Right hindlimb (tissue), 1 donor: ENCODE measurements at places on chromosomes 3 and 15.

DNA sequence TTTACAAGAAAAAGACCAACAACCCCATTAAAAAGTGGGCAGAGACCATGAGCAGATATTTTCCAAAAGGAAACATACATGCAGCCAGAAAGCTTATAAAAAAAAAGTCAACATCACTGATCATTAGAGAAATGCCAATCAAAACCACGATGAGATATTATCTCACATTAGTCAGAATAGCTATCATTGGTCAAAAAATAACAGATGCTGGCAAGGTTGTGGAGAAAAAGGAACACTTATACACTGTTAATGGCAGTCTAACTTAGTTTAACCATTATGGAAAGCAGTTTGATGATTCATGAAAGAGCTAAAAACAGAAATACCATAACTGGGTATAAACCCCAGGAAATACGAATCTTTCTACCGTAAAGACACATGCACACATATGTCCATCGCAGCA lies 76.3 kb downstream of the SUCNR1 start:
- DNase-seq, result no peak

DNA sequence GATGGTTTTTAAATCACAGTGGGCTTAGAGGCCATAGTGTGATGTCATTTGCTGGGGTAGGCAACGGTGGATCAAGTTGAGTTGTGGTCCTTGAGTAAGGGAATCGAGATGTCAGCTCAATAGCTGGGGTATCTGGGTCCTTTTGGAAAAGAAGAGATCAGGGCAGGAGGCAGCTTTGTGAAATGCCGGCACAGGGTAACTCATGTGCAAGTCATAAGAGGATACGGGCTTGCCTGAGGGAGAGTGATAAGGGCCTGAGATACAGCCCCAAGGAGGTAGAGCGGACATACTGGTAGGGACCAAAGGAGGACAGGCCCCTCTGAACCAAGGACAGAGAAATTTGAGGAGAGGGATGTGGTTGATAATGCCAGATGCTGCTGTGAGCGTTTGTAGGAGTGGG lies 4.2 kb upstream of the FAM131A start:
- DNase-seq, result no peak

DNA sequence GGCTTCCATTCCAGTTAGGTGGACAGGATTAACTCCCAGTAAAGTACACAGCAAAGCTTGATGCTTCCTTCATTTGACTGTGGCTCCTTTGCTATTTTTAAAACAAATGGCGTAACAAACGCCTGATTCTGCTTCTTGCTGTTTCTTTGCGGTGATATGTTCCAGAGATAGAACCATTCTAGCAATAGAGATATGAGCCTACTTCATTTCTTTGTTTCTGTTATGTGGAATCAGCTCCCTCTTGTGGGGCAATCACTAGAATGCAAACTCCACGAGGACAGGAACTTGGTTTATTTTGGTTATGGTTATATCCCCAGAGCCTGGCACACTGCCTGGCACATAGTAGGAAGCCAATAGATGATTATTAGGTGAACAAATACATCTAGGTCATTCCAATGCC lies 122.6 kb upstream of the SLC6A11 start:
- no peak for DNase-seq

DNA sequence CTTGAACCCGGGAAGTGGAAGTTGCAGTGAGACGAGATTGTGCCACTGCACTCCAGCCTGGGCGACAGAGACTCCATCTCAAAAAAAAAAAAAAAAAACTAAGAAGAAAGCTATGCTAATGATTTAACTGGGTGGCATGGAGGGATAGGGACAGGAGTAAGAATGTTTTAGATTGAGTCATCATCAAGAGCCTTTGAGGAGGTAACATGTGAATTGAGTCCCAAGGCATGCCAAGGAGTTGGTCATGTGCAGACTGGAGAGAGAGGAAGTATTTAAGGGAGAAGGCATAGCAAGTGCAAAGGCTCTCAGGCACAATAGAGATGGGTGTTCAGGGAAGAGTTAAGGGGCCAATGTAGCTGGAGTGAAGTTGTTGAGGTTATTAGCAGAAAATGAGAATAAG lies 9.1 kb downstream of the BNC1 start:
- DNase-seq, result no peak

- DNase-seq, result no peak
Observed at GRCh38 chr3:31876331-31876730, 104.7 kb downstream of the OSBPL10 start.

DNA sequence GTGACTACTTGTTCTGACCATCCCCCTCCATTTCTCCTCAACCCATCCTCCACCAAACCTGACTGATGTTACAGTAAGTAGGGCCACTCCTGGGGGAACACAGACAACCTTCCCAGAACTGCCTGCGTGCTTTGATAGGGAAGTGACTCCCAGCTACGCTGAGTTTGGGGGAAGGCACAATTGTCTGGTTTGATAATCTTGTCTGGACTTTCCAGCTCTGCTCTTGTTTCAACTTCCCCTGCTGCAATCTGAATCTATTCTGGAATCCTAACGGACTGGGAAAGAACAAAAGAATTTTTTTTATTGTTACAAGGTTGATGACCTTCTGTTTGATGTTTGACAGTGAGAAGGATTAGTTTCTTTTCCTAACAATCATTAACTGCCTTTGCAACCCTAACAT lies 895.6 kb downstream of the ROBO1 start:
- DNase-seq, result peak; percentile 30

DNA sequence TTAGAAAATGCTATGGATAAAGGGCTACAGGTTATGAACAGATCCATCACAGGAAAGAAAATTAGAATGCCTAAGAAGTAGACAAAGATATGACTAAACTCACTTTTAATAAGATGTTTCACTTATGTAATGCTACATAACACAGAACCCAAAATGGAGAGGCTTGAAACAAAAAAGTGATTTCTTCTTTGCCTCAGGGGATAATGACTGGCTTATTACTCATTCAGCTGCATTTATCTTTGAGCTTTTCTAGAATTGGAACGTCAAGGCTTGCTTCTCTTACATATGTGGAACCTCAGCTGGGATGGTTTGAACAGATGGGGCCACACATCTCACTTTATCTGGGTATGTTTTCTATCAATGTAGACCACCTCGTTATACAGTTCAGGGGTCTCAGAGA lies 120.6 kb upstream of the EPHA3 start:
- no peak for DNase-seq

- DNase-seq, result no peak
Observed at GRCh38 chr3:108088697-108089096, 2.1 kb downstream of the CD47 start.

GRCh38 chr3:194547042-194547441 lies 60.2 kb upstream of the ATP13A3 start:
- DNase-seq, result no peak

GRCh38 chr15:28913171-28913765 lies 27.5 kb downstream of the APBA2 start:
- DNase-seq, result no peak

DNA sequence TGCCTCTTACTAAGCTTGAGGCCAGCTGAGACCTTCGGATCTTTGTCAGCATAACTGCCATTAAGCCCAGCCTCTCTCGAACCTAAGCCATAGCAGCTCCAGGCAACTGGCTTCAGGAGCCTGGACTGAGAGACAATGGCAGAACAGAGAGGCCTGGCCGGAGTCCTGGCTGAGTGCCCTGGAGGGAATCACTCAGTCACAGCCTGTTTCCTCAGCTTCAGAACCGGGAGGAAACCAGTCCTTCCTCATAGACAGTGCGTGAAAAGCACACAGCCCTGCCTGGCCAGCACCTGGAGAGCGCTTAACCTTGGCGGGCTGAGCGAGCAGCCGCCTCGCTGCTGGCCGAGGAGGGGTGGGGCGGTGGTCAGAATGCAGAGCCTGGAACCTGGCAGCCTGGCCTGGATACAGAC lies 21.6 kb downstream of the RNU5B-1 start:
- peak; percentile 67 for DNase-seq

DNA sequence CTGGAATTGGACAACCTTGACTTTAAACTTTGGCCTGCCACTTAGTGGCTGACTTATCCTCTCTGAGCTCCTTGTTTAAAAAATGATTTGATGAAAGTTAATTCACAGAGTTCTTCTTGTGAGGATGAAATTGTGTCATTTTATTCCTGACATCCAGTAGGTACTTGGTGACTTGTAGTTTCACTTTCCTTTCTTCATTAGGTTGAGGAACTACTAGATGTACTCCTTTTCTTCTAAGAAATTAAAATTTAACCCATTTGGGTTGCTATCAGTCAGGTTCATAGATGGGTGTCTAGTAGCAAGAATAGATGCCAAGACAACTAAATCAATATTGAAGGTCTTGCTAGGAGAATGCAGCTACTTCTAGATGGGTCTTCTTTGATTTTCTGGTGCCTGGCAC lies 5.2 kb downstream of the NR1D2 start:
- no peak for DNase-seq

GRCh38 chr3:121252676-121253075 lies 293.1 kb downstream of the POLQ start:
- no peak for DNase-seq

DNA sequence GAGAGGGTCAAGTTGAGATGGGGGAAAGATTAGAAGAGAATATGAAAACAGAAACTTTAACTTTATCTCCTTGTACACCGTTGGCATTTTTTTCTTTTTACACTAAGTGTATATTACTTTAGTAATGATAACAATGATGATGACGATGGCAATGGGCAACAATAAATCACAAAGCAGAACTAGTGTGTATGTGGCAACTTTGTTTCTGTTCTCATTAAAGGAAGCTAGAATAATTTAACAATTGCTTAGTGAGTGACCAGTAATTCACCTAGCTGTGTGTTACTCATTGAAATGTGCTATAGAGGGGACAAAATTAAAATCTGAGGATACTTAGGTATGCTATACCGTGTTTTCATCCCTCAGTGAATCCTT lies 318.5 kb upstream of the TBL1XR1 start:
- DNase-seq, result no peak

GRCh38 chr3:94158512-94158911 lies 95.7 kb downstream of the NSUN3 start:
- DNase-seq, result no peak

DNA sequence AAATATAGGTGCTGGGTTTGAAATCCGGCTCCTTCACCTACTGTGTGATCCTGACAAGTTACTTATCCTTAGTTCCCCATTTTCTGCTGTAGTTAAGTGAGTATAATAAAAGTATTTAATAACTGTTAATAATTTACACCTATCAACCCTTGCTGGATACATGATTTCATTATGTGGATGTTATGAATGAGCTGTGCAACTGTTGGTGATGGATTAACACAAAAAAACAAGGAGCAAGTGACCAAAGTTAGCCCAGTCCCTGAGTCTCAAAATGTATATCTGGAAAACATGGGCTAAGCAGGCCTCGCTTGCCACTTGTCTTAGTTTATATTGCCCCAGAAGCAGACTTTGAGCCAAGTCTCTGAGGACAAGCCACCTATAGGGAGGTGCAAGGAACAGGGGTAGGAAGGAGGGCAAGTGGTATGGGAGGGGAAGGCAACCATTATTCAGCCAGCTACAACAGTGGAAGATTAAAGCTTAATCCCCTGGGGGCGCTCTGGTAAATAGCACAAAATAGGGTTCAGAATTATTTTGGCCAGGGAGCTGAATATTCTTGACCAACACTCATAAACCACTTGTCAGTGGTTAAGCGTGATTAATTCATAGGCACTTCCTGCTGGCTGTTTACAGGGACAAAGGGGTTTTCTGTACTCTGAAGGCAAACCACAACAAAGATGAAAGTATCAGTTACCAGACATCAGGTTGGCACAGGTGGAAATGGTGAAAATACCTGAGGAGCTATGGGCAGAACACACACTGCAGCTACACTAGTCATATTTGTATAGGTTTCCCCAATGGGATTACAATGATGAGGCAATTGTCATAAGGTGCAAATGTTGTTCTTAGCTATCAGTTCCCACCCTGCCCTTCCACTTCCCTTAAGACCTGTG lies 76.2 kb downstream of the TRIM42 start:
- no peak for DNase-seq

DNA sequence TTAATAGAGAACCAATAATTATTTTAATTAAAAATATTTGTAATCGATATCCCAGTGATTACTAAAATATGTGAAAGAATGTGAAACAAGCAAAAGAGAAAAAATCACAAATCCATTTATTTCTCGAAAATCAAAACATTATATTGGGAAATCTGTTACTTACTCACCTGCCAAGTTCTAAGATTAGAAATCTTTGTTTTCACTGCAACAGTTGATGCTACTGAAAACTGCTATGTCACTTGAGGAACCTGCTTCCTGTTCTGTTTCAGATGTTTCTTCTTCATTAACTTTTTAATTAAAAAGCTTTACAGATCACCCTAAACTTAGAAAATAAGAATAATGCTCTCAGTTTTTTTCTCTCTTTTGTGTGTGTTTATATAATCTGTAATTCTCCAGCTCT lies 13.7 kb upstream of the DPH6 start:
- DNase-seq, result no peak

- DNase-seq, result no peak
Observed at GRCh38 chr3:12349895-12350811, 61.3 kb downstream of the PPARG start.

- DNase-seq, result no peak
Observed at GRCh38 chr3:100246999-100247398, 13.8 kb upstream of the TBC1D23 start.

GRCh38 chr3:153624310-153625030 lies 462.4 kb downstream of the RAP2B start:
- DNase-seq, result no peak

DNA sequence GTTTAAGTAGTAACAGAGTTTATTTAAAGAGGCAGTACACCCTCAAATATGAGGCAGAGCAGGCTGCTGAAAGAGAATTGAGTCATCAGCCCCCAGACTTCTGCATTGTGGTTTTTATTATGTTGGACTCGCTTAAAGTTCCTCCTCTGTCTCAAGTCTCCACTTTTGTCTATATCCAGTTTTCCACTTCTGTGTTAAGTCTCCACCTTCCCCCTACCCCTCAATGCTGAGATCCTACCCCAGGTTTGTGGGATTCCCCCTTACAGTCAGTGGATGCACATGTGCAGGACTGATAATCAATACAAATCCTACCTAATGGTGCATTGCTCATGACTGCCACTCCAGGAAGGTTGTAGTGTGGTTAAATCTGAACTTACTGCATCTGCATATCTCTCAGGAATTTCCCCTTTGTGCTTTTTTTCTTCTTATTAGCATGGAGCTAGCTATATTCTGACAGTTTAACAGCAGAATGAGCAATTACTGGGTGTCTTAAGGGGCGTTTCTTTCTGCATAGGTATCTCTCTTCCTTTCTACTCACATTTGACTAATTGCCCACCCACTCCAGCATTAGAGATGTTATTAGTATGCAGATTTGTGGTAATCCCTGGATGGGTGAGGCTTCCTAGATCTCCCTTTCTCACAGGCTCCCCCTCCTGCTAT lies 11.9 kb upstream of the CD200R1L start:
- DNase-seq, result no peak

DNA sequence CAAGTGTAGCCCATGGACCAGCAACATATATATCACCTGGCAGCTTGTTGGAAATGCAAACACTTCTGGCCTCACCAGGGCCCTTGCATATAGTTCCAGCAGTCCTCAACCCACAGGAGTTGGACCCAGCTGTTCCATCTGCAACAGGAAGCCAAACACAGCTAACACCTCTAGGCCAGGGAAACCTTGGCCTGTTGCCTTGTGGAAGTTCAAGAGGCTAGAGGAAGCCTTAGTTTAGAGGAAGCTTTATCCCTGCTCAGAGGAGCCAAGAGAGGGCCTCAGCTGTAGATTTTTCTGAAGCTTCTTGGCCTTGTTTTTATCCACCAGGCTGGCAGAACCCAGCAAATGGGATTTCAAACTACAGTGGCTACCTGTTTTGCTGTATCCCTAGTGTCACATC lies 11.4 kb downstream of the FHIT start:
- DNase-seq, result peak; percentile 59

- no peak for DNase-seq
Observed at GRCh38 chr3:128178782-128179483, 25.7 kb downstream of the EEFSEC start.

- DNase-seq, result no peak
Observed at GRCh38 chr15:33161209-33161608, 33.3 kb downstream of the FMN1 start.
